ENCODE measurements at places on chromosomes 11 and 22.

DNA sequence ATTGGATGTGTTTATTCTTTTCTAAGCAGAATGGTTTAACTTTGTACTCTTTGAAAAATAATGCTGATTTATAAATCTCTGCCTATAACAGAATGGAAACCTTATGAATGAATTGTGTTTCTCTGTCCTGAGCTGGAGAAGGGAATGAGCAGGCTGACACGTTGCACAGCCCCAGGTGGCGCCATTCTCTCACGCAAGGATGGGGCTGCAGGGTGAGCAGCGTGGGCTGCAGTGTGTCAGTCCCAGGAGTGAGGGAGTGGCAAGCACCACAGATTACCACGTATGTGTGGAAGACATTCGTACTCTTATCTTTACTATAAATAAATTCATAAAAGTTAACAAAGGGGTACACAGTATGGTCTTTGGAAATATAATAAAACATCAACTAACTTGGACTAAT is 33.4 kb downstream of the FDX1 start:
- DNase-seq, result no peak

DNA sequence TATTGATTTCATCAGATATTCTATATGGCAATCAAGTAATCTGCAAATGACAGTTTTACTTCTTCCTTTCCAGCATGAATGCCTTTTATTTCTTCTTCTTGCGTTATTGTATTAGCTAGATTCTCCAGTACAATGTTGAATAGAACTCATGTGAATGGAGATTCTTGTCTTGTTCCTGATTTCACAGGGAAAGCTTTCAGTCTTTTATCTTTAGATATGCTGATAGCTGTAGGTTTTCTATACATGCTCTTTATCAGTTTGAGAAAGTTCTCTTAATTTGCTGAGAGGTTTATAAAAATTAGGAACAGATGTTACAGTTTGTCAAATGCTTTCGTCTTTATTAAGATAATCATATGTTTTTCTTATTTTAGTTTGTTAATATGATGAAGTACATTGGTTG is 347.2 kb downstream of the NTM start:
- no peak for DNase-seq

DNA sequence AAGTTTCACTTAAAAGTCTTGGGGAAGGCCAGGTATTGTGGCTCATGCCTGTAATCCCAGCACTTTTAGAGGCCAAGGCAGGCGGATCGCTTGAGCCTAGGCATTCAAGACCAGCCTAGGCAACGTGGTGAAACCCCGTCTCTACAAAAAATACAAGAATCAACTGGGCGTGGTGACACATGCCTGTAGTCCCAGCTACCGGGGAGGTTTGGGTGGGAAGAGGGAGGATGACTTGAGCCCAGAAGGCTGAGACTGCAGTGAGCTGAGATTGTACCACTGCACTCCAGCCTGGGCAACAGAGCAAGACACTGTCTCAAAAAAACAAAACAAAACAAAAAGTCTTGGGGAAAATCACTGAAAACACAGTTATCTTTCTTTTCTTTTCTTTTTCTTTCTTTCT is 15.4 kb upstream of the XBP1 start:
- no peak for DNase-seq

DNA sequence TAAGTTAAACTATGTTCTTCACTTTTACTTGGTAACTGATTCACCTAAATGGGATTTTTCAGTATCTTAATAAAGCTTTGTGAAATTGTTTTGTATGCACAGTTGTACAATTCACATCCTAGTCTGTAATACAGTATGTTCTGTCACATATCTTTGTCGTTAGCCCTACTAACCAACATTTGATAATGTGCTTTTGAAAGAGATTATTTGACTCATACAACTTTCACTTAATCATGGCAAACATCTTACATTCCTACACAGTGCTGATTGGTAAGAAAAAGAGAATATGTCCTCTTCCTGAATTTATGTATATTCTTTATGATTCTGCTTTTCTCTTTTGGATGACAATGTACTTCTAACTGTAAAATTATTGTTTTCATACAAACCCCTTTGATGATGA is 234.5 kb downstream of the METTL15 start:
- DNase-seq, result no peak

GRCh38 chr11:40227730-40228129 is 1231.7 kb downstream of the LRRC4C start:
- DNase-seq, result no peak

DNA sequence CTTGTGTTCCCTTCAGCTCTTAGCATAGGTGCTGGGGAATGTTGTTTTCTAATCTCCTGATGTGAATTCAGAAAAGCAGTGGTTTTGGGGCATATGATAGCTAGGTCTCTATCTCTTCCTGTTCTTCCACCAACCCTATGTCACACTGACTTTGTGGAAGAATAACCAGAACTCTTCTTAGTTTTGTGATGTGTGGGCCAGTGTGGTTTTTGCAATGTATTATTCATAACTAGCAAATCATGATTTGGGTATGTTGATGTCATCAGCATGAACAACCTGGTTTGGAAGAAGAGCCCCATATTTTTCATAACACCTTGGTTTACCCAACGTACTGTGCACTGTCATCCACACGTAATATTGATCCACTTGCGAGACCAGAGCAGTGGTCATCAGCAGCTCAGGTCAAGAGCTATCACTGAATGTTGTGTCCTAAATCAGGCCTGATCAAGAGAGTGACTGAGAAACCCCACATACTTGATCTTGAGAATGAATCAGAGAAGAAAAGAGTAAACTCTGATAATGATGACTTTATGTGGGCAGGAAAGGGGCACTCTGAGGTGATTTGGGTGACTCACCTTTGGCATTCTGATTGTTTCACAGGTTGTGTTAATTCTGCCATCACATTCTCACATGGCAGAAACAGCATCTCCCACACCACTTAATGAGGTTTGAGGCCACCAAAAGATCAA is 19.4 kb upstream of the MS4A6E start:
- DNase-seq, result no peak

DNA sequence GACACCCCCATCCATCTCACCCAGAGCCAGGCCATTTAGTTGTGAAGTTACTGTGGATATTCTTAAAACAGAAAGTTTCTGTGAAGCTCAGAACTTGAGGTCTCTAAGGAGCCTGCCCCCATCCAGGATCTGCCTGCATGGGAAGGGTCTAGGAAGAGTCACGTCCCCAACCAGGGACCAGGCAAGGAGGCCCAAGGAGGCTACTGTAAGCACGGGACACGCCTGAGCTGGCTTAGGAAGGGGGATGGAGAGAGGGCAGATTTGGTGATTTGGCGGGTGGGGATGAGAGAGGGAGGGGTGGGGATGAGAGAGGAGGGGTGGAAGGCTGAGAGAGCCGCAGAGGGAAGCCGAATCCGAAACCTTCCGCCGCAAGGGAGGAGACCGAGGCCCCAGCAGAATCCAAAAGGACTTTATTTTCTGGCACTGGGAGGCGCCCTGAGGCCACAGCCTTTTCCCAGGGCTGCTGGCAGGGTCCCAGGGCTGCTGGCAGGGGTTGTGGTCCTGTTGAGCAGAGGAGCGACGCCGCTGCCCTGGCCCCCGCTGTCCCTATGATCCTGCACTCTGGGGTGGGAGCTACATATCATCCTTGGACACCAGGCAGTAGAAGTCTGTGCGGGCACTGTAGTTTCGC is 9.4 kb downstream of the SIGIRR start:
- DNase-seq, result no peak

GRCh38 chr22:19723232-19723982 is at the start of gene GP1BB:
Gene GP1BB, plus strand, starts transcription at chr22:19723539. Its CDS starts 31 bp downstream, at chr22:19723570.
- DNase-seq, result no peak

DNA sequence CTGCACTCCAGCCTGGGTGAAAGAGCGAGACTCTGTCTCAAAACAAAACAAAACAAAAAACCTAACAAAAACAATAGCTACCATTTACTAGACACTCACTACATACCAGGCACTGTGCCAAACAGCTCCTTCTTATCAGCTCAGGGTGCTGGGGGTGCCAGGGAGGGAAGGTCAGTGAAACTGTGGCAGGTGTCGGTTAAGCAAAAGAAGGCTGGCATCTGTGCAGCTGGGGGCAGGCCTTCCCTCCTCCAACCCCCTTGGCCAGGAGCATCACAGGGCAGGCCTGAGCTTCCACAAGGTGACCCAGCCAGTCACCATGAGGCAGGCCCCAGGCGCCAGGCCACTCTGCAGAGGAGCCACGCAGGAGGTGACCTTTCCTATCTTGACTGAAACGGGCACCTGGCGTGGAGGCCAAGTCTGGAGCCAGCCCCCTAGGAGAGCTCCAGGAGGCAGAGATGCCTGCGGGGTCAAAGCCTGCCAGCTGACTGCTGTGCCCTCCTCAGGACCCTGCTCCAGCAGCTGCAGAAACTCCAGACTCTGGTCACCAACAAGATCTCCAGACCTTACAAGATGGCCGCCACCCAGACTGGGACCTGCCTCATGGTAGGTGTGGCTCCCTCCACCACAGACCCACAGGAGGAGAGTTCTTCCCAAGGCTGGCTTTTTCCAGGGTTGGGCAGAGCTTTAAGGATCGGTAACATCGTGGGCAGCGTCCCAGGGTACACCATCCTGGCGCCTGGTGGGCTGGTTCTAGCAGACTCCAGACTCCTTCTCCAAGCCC is 31.3 kb upstream of the DGKZ start:
- DNase-seq, result no peak

- no peak for DNase-seq
These were observed 88.9 kb downstream of the KCNQ1 start for GRCh38 chr11:2533587-2534133.

DNA sequence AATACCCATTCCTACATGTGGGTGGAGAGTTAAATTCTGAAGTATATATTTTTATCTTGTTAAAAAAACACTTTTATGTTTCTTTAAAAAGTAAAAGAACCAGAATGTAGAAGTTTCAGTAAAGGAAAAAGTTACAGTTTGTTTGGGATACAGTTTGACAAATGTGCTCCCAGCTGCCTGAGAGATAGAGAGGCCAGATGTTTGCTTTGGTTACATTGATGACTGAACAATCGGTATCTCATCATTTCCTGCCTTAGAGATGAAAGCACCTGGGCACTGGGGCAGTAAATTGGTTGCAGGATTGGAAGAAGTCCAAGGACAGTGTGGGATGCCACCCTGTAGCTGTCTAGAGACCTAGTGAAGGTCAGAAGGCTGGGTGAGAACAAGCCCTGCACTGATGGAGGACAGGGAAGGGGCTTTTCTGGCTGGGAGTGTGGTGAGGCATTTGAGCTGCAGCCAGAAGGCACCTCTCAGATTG is 16.6 kb downstream of the MED15 start:
- no peak for DNase-seq

DNA sequence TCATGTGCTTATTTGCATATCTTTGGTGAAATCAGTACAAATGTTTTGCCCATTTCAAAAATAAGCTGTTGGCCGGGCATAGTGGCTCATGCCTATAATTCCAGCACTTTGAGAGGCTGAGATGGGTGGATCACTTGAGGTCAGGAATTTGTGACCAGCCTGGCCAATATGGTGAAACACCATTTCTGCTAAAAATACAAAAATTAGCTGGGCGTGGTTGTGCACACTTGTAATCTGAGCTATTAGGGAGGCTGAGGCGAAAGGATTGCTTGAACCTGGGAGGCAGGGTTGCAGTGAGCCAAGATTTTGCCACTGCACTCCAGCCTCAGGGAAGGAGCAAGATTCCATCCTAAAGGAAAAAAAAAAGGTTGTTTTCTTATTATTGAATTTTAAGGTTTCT is 136.0 kb downstream of the SWAP70 start:
- DNase-seq, result no peak

GRCh38 chr11:34160049-34160721 is 54.8 kb downstream of the NAT10 start:
- no peak for DNase-seq

GRCh38 chr11:14148653-14149273 is 186.2 kb downstream of the SPON1 start:
- DNase-seq, result no peak

- peak; percentile 54 for DNase-seq
These were observed 798 bp downstream of the AMPD3 start for GRCh38 chr11:10455637-10456487.

GRCh38 chr22:49330421-49331222 is 497.1 kb downstream of the BRD1 start:
- DNase-seq, result no peak

GRCh38 chr11:62501432-62501891 is 45.1 kb downstream of the AHNAK start:
- DNase-seq, result no peak

DNA sequence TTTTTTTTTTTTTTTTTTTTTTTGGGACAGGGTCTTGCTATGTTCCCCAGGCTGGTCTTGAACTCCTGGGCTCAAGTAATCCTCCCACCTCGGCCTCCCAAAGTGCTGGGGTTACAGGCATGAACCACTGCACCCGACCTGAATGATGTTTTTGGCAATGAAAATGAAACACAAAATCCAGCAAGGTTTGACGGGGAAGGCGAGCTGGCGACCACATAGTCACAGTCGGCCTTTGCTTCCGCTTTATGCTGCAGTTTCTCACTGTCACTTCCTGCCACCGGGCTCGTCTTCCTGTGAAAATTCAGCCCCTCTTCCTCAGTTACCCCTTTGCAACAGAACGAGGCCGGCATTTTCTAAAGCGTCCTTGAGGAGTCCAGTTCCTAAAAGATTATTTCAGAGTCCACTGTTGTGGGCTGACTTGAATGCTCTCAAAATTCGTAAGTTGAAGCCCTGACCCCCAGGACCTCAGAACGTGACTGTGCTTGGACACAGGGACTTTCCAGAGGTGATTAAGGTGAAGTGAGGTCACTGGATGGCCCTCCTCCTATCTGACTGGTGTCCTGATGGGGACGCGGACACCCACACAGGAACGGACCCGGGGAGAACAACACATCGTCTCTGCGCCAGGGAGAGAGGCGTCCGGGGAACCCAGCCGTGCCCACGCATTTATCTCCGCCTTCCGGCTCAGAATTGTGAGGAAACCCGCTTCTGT is 2.9 kb upstream of the BID start:
- DNase-seq, result peak; percentile 39

GRCh38 chr11:2143799-2144543 is 4.8 kb upstream of the IGF2 start:
- no peak for DNase-seq

DNA sequence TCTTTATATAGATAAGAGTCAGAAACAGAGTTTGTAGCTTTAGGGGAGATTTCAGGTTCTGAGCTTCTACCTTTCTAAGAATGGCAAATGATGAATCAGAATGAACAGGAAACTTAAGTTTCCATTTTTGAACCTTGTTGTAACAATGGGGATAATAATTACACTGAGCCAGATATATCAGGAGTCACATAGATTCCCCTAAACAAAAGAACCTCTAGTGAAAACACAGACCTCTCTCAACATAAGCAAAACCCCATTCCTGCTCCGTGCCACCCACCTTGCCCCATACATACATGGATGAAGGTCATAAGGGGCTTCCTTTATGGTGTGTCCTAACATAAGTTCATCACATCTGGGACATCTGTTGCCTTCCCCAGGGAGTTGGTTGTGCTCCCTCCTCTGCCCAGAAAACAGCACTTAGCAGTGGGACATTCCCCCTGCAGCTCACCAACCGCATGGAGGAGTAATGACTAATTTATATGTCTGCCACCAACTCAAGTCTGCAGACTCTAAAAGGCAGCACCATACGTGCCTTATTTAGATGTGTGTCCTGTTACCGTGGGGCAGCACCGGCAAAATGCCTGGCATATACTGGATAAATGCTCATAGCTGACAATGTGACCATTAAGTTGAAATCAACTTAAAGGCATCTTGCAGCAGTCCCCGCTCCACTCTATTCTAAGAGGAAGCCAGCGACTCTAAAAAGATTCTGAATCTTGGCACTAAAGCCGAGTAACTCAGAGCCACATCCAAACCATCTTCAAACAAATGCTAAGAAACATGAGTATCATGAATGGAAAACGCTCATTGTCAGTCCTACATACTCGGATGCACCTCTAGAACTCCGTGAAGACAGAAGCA is 8.0 kb downstream of the JAML start:
- DNase-seq, result no peak

Data from activated CD4-positive, CD25-positive, alpha-beta regulatory T cell (primary cell).